NCI-H1048 (cell line): ENCODE measurements at places on chromosomes 6 and 20.

- DNase-seq = no peak
Observed at GRCh38 chr20:50027611-50028105, 44.9 kb downstream of the SNAI1 start.

GRCh38 chr6:170089963-170090362 lies 200.9 kb downstream of the DLL1 start:
- DNase-seq = no peak

DNA sequence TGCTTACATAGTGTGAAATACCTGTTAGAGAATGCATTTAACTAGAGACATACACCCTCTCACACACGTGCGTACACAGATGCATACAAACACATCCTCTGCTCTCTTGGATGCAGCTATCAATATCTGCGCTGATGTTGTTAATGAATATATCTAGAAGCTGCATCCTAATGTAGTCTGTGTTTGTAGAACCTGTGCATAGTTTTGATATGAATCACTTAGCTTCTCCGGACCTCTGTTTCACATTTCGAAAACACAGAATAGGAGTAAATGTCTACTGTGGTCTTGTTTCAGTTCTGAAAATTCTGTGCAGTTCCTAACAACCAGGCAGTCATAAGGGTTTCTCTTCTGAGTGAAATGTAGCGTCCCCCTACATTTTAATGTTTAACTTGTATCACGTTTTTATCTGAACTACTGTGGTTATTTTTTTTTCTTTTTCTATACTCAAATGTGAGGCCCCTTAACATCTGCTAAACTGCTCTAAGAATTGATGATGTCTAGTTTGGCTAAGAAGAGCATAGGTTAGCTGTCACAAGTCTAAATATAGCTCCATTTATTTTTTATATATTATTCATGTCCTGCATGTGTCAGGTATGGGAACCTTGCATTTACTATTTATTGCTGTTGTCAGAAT lies 254.5 kb downstream of the TMEM242 start:
- no peak for DNase-seq

GRCh38 chr6:106114492-106114891 lies 28.4 kb downstream of the PRDM1 start:
- no peak for DNase-seq

DNA sequence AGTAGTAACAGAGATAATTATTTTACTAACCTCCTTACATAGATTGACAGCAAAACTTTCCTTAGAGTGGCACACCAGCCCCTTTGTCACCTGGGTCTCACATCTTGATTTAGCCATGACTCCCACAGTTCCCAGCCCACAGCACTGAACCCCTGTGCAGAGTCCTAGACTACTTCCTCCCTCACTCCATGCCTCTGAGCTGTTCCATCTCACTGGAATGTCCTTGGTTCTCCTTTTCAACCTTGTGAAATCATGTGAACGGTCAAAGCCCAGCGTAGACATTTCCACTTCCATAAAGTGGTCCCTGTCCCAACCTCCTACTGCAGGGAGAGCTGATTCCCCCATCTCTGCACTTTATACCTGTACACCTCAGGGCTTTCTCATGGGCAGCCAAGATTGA lies 19.7 kb downstream of the CGA start:
- no peak for DNase-seq

DNA sequence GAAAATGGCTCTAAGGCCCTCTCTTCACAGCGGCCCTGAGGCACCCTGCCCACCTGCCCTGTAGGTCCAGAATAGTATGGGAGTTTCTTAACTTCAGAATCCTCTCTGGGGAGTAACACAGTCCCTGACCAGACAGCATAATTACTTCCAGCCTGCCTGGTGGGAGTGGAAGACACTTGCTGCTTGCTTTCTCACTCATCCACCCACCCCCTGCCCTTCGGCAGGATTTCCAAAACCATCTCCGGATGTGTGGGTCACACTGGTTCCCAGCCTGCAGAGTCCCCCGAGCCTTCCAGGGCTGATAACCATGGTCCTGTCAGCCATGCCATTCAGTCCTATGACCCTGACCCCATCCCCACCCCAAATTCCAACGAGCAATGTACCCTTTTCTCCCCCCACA lies 5.4 kb downstream of the SLC29A1 start:
- DNase-seq = no peak

GRCh38 chr6:157724960-157725741 lies 97.9 kb upstream of the SNX9 start:
- DNase-seq = no peak

GRCh38 chr6:113031591-113032238 lies 684.6 kb downstream of the RFPL4B start:
- DNase-seq = no peak

DNA sequence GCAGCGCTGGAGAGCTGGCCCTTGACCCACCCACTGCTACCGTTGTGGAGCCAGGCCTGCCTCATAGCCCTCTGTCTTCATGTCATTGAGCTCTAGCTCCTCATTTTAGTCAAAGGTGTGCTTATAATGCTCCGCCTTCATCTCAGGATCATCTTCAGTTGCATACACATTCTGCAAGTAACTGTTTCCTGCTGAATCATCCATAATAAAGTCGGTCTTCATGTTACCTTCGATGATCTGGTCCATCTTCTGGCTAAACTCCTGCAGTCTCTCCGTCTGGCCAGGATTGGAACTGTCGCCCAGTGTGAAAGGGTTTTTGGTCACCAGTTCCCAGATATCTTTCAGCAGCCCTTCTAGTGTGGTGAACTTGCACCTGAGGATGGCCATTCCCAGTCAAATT lies 62.6 kb upstream of the ARMC2 start:
- no peak for DNase-seq

DNA sequence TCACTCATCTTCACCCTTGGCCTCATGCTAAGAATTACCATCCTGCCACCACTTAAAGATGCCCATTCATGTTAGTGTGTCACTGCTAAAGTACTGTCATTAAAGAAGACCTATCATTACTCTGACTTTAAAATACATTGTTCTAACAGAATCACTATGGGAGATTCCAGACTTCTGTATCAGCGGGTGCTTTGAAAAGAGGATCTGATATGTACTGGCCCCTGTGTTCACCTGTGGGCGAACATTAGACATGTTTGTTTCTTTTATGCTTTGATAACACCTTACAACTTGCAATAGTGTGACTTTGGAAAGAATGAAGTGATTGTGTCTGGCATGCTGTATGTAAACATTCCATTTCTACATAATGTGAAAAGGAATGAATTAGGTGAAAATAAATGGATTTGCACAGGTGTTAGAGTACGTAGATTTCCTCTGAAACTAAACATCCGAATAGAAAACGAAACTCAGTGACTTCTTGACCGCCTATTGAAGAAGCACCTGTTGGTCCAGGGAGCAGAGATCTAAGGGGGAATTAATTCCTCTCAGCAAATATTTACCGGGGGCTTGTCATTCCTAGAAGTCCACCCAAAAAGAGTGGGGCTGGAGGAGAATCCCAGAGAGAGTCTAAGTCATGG lies 132.3 kb downstream of the CARMIL1 start:
- no peak for DNase-seq

GRCh38 chr6:9614778-9615177 lies 800.1 kb downstream of the TFAP2A start:
- no peak for DNase-seq

GRCh38 chr6:113137426-113137825 lies 719.7 kb upstream of the MARCKS start:
- no peak for DNase-seq

GRCh38 chr6:56688521-56688920 lies 45.8 kb upstream of the DST start:
- DNase-seq = no peak

GRCh38 chr20:63409066-63409833 lies 48.1 kb upstream of the CHRNA4 start:
- DNase-seq = no peak

- no peak for DNase-seq
Observed at GRCh38 chr6:14386668-14387067, 269.1 kb downstream of the CD83 start.

- no peak for DNase-seq
Observed at GRCh38 chr20:25128649-25129048, 46.7 kb upstream of the VSX1 start.

DNA sequence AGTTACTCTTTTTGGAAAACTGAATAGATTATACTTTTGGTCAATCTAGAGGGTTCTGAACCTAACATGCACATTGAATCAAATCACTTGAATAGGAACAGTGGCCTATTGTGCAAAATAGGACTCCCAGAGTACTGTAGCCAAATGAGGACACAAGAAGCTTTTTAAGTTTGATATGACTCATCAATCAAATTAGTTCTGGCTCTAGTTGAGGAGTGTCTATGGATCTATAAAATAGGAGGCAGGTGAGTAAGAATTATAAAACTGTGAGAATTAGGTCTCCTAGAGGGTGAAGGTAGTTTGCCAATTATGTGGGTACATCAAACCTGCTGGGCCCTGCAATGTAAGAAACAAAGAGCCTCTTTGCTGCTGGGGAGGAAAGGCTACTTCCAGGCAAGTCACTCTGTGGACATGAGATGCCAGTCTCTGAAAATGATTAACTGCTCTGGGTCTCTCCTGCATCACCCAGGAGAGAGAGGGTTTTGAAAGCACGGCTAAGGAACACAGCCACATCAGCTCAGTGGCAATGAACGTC lies 112.3 kb downstream of the RCAN2 start:
- DNase-seq = peak; percentile 29

GRCh38 chr6:12436224-12436623 lies 146.1 kb downstream of the EDN1 start:
- DNase-seq = no peak

- no peak for DNase-seq
Observed at GRCh38 chr20:51139891-51140290, 117.0 kb upstream of the KCNG1 start.

DNA sequence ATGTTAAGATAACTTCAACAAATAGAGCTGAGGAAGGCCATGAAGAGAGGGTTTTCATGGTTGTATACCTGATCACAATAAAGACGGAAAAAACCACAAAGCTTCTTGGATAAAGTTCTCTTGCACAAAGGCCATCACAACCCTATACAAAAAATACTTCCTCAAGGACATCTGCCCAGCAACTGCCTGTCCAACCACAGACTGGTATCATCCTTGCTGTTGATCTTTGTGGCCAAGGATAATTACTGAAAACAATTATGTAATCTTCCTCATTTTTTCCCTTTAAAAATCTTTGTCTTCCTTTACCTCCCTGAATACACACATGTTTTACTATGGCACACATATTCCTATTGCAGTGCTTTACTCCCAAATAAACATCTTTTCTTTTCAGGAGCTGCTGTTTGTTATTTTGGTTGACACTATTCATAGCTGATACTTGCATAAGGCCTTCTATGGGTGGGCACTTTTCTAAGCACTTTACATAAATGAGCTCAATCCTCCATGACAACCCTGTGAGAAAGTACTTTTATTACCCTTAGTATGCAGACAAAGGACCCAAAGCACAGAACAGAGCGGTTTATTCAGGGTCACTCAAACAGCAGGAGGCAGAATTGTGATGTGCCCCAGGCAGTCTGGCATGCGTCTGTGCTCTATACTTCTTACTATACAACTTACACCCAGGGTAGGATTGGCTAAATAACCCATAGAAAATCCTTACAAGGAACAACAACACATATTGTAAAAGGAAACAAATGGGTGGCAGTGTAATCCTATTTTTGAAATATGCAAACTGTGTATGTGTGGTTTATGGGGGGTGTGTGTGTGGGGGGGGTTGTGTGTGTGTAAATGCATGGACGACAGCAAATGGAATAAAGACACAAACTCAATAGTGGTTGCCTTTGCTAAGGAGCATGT lies 35.1 kb downstream of the SNRNP48 start:
- no peak for DNase-seq

GRCh38 chr20:60947819-60948218 lies 304.2 kb upstream of the CDH4 start:
- no peak for DNase-seq

- DNase-seq = no peak
Observed at GRCh38 chr6:37241775-37242428, 15.7 kb upstream of the TBC1D22B start.

- DNase-seq = no peak
Observed at GRCh38 chr6:149342525-149342924, 25.0 kb downstream of the TAB2 start.

GRCh38 chr20:5557123-5557522 lies 193.1 kb upstream of the SHLD1 start:
- DNase-seq = no peak

DNA sequence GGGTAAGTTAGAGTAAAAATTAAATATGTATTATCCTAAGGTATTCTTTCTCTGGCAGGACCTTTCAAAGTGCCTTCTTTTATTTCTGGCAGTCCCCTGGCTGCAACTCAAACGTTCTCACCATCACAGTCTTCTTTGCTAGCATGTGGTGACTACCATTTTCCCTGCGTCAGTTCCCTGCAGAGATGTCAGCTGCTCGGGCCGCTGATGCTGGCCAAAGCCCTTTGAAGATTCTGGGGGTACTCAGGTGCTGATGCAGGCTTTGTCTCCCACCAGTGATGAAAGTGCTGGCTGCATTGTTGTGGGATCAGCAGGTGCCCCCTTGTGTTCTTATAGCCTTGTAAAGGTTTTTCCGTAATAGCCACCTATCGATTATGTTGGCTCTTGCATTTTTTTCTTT lies 140.1 kb downstream of the BTBD3 start:
- DNase-seq = no peak

DNA sequence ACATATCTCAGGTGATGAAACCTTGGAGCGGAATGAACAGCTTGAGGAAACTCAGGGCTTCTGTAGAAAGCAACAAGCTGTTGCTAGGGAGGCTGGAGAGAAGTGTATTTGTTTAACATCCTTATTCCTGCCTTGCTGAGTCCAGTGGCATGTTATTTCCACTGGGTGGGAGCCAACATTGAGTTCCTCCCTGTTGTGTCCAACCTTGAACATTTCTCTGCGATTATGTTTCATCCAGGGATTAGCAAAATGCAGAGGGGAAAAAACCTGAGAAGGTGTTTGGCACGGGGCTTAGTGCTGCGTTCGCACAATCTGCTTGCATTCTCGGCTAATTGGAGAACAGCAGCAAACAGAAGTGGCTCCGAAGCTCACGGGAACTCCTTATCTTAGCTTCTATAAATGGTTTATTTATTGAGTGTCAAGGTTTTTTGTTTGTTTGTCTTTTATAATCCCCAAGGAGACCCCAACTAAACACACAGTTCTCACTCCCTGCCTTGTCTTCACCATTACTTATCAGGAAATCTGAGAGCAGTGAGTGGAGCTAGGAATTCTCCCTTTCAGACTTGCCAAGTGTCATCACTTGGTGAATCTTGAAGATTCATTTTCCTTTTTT lies 412.8 kb downstream of the CDC5L start:
- no peak for DNase-seq
